ACHN (cell line): ENCODE measurements at places on chromosomes 2 and 18.

GRCh38 chr18:54774981-54775665 is 53.2 kb upstream of the RAB27B start:
- no peak for DNase-seq

DNA sequence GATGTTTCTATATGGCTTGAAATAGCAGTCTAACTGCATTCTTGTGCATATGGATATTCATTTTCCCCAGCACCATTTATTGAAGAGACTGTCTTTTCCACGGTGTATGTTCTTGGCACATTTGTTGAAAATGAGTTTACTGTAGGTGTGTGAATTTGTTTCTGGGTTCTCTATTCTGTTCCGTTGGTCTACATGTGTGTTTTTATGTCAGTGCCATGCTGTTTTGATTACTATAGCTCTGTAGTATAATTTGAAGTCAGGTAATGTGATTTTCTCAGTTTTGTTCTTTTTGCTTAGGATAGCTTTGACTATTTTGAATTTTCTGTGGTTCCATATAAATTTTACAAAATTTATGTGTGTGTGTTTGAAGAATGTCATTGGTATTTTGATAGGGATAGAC is 201.0 kb downstream of the MBD5 start:
- DNase-seq: no peak

GRCh38 chr18:13284330-13285027 is 65.9 kb downstream of the LDLRAD4 start:
- DNase-seq: no peak

GRCh38 chr18:23353459-23353858 is 99.6 kb upstream of the RIOK3 start:
- DNase-seq: no peak

- DNase-seq: no peak
Observed at GRCh38 chr18:13232086-13232917, 13.7 kb downstream of the LDLRAD4 start.

- DNase-seq: no peak
Observed at GRCh38 chr18:9765501-9765900, 57.4 kb downstream of the RAB31 start.

GRCh38 chr2:207255565-207256470 is 90.1 kb upstream of the KLF7 start:
- DNase-seq: no peak

- DNase-seq: no peak
Observed at GRCh38 chr2:104755026-104755878, 98.7 kb upstream of the POU3F3 start.

- DNase-seq: peak; percentile 55
Observed at GRCh38 chr2:74583504-74583903, 29.0 kb downstream of the DOK1 start.

GRCh38 chr2:125526093-125526492 is 1129.9 kb upstream of the GYPC start:
- DNase-seq: no peak

DNA sequence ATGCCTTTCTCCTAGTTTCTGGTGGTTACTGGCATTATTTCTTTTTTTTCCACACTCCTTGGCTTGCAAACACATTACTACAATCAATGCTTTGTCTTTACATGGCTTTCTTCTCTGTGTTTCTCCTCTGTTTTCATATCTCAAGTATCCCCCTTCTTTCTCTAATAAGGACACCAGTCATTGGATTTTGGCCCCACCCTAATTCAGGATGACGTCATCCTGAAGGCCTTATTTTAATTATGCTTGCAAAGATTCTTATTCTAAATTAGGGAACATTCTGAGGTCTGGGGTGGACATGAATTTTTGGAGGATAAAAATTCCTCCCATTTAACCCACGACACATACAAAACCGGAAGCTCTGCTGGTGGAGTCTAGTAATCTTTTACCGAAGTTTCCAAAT is 1556.6 kb downstream of the DPP10 start:
- DNase-seq: no peak

DNA sequence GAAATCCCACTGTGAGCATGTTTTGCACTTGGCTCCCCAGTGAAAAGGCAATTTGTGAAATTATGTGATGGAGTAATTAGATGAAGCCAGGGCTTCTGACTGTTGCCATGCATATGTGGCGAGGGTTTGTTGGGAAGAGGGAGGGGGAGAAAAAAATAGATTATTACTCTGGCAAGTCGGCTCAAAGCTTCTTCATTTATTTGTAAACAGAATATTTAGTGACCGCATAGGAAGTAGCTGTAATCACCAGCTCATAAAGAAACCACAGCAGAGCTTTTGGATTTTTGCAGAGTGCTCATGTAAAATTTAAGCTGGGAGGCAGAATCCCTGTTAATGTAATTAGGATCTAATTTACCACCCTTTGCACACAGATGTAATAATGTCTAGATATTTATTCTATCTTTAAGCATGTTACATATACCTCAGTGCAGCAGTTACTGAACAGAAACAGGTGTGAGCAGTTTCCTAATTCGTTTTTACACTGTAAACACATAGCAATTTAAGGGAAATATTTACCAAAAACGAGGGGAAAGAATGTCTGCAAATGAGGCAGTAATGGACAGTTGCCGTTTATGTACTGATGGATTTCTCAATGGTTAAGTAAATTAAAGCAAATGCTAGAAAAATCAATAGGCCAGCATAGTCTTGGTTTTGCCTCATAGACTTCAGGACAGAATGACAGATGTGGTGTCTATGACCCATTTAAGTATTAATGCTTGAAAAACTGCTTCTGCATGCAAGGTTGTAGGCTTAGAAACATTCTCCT is 87.9 kb downstream of the MEIS1 start:
- no peak for DNase-seq

GRCh38 chr2:223062396-223062795 is 10.4 kb downstream of the KCNE4 start:
- DNase-seq: no peak

- DNase-seq: no peak
Observed at GRCh38 chr2:232420463-232421188, 14.0 kb downstream of the ALPG start.

GRCh38 chr2:164696634-164697033 is 75.4 kb upstream of the GRB14 start:
- DNase-seq: no peak

- no peak for DNase-seq
Observed at GRCh38 chr2:170038734-170039133, 139.2 kb upstream of the MYO3B start.

- DNase-seq: no peak
Observed at GRCh38 chr2:168470320-168471162, 14.5 kb downstream of the CERS6 start.

- DNase-seq: no peak
Observed at GRCh38 chr2:222753251-222753824, 81.9 kb downstream of the MOGAT1 start.

- no peak for DNase-seq
Observed at GRCh38 chr2:26811261-26811660, 25.4 kb downstream of the CENPA start.

DNA sequence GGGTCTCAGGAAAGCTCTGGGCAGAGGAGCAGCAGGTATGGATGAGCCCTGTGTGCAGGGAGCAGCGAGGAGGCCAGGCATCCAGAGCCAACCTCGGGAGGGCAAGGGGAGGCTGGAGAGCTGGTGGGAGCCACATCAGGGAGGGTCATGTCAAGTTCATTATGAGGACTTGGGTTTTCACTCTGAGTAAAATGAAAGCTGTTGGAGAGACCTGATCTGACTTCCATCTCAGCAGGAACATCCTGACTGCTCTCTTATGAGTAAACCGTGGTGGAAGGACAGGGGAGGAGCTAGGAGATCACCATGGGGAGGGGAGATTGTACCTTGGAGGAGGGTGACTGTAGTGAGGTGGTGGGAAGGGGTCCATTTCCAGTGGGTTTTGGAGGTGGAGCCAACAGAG is 209.8 kb downstream of the LDLRAD4 start:
- DNase-seq: no peak

DNA sequence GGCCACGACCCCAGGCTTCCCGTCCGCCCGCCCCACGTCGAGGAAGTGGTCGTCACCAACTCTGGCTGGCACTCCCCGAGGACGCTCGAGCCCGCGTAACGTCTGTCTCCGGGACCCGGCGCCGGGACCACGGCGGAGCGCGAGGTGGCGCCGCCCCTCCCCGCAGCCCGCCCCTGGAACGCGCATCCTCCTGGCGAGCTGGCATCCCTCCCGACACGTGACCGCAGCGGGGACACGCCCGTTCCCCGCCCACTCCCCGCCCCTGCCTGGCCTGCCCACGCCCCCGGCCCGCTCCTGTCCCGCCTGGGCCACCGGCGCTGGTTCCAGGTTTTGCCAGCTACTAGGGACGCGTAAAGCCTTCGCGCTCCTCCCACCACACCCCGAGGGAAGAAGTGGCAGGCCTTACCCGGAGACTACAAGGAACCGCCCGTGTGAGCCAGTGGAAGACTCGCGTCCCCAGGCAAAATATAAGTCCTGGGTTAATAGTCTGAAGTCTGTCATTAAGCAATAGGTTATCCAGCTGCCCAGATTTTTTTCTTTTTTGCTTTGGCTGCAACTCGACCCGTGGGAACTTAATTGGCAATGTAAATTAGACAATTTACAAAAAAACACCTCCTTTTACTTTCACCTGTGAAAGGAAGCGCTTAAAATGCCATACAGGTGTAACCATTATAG is at the start of gene OSBPL1A:
Gene OSBPL1A, minus strand, starts transcription at position 131 of the 675 bp plus-strand sequence. CDS start 20,291 bp downstream, outside the sequence.
- peak; percentile 91 for DNase-seq

DNA sequence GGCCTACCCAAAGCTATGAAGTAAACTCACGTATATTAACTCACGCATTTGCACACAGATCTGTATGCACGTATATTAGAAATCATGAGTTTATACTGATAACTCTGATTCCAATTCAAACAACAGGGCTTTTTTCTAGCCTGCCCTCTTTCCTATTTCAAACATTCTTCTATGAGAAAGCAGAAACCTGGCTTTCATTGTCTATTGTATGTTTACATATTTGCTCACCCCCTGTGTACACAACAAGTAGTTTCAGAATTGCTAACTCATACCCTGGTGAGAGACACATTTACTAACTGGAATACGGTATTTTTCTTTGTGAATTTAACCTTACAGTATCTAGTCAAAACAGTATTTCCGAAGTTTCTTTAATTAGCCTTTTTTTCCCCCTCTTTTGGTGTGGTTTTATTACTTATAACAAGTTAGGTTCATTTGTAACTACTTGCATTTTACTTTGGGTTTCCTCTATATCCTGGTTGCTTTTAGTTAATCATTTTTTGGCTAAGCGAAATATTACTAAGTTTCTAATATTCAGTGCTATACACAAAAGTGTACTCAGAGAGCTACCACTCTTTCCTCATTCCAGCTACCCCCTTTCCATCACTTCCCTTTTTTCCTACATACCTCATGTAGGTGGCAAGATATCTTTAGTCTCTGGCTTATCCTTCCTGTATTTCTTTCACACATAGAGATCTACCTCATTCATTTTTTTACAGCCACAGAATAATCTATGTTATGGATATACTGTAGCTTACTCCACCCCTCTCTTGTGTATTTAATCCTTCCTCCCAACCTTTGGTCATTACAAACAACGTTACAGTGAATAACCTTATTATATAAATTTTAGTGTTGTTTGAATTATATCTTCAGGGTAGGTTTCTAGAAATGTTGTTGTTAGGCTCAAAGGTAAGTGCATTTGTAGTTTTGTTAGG is 112.7 kb upstream of the BCL2L11 start:
- DNase-seq: no peak

DNA sequence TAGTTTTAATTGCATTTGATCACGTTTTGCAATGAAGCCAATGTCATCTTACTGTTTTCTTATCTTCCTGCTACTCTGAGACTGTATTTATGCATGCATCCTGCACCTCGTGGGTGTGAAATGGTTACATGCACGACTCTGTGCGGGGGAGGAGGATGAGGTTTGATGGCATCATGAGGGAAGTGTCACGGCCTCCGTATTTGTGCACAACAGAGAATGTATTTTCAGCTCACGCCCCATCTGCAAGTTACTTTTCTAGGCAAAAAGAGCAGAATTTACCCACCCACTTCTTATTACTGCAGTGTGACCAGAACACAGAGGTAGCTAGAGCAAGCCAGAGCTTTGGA is 145.1 kb downstream of the TDRD15 start:
- no peak for DNase-seq

GRCh38 chr2:38517284-38517683 is 85.4 kb downstream of the HNRNPLL start:
- no peak for DNase-seq

DNA sequence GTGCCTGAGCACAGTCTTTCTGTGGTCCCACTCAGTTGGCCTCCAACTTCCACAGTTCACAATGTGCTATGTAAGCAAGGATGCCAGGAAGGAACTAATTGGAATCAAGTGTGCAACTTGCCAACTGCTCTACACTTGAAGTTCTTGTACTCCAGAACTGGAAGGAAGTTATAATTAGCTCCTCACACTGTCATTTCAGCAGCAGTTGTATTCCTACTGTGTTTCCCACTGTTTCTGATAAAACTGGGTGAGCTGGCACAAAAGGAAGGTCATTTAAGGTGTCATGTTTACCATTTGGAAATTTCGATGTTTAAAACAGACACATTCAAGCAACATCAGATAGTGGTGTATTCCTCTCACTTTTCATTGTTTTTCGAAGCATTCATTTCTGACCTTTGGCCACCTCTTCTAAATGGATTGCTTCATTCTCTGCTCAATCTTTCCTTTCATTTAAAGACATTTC is 84.2 kb downstream of the ANTXR1 start:
- no peak for DNase-seq

- DNase-seq: no peak
Observed at GRCh38 chr2:54120950-54121349, 5.5 kb downstream of the ACYP2 start.

- no peak for DNase-seq
Observed at GRCh38 chr18:47863041-47863440, 67.4 kb downstream of the SMAD2 start.

DNA sequence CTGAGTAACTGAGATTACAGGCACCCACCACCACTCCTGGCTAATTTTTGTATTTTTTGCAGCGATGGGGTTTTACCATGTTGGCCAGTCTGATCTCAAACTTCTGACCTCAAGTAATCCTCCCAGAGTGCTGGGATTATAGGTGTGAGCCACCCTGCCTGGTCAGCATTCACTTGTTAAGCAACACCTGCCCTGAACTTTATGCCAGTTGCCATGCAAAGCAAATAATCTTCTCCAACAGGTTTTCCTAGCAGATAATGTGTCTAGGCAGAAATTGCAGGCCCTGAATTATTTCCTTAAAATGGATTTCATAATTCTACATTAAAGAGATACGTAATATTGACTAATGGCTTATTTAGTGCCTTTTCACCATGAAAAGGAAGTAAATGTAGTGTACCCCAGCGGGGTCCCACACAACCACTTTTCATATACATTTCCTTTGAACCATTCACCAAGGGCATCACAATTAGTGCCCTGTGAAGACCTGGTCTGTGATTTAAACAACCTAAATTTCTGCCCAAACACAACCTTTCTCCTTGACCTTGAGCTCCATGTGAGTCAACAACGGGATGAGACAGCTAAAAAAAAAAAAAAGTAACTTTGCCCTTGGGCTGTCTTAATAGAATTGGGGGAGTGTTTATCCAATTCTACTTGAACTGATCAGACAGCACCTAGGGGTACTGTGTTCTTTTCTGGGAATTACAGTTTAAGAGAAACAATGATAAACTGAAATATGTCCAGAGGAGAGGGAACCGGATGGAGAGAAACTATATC is 41.6 kb downstream of the EEF1B2 start:
- no peak for DNase-seq

DNA sequence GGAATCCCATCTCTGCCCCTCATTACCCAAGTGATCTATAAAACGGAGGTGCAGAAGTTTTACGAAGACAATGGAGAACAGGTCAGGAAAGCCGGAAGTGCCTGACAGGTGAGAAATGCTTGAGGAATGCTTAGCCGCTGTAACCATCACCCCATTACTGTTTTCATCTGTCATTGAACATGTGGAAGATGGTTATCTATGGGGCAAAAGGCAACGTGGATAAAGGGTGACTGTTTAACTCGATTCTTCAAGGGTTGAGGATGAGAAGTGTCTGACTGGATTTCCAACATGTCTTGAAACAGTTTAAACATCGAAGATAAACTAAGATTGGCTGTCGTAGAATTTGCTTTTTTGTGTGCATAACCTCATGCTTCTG is 17.3 kb downstream of the HK2 start:
- no peak for DNase-seq
